CD4-positive, alpha-beta T cell treated with Interleukin-6 at 100 ng/mL for 8 hours (primary cell): ENCODE measurements at places on chromosomes 2 and 18.

GRCh38 chr2:9093324-9093723 lies 89.8 kb upstream of the MBOAT2 start:
- no peak for DNase-seq

DNA sequence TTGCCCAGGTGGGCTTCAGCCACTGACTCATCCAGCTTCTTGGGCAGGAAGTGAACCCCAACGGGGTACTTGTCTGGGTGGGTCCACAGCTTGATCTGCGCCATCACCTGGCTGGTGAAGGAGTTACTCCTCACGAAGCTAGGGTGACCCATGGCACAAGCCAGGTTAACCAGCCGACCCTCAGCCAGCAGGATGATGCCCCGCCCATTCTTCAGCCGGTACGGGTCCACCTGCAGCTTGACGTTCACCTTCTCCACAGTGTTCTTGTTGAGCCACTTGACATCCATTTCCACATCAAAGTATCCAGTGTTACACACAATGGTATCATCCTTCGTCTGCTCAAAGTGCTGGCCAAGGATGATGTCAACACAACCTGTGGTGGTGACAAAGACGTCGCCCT lies 121.3 kb upstream of the NXPH2 start:
- no peak for DNase-seq

DNA sequence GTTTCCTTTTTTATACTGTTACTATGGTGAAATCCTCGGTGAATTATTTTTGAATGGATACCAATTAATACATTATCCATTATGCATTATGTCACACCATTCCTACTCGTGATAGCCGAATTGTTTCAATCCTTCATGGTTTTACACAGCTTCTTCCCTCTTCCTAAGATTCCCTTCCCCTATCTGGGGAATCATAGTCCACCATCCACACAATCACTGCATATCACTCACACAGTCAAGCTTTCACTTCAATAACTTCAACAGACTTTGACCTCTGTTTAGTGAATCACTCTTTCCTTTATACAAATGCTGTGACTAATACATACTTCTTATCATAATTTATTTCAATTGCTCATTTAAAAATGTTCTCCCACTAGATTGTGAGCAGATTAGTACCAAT lies 1108.1 kb upstream of the LRRTM1 start:
- DNase-seq = no peak

DNA sequence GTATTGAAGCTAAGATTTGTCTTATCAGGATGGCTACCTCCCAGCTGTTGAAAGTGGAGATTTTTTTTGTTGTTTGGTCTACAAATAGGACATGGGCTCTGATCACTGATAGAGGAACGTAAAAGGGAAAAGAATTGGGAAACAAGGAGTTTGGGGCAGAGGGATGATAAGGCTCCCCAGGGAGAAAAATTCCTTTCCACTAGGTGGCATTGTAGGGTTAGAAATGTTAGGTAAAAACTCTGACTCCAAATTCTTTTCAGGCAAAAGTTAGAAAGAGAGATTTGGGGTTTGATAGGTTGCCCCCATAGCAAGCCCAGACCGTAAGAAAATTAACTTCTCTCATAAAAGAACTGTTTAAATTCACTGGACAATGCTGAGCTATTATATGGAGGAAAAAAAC lies 19.8 kb downstream of the CMPK2 start:
- no peak for DNase-seq

- DNase-seq = no peak
Observed at GRCh38 chr18:12929477-12930083, 18.2 kb upstream of the SEH1L start.

- no peak for DNase-seq
Observed at GRCh38 chr2:180573951-180574350, 406.5 kb upstream of the UBE2E3 start.

GRCh38 chr18:78776151-78776550 lies 203.5 kb upstream of the SALL3 start:
- DNase-seq = no peak

DNA sequence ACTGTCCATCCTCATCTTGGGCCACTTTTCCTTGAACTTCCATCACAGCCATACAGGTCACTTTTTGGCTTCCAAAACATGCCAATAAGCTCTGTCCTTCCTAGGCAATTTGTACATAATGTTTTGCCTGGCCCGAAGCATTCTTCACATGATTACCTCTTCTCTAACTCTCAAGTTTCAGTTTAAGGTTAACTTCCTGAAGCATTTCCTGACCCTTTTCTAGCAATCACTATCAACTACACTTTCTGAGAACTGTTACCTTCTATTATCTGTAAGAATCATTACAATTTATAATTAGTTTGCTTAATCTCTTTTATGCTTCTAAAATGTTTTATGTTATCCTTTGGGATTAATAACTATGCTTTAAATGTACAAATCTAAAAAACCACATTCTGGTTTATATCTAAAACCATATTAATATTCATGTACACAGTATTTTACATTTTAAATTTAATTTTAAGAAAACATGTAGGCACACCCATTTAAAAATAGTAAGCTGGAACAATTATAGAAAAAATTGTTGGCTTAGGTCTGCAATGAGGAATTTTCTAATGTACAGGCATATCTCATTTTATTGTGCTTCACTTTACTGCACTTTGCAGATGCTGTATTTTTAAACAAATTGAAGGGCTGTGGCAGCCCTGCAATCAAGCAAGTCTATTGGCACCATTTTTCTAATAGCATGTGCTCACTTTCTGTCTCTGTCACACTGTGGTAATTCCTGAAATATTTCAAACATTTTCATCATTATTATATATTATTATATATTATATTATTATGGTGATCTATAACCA lies 76.4 kb downstream of the C2orf74 start:
- DNase-seq = no peak

GRCh38 chr2:140154271-140154670 lies 1374.1 kb upstream of the NXPH2 start:
- DNase-seq = no peak

GRCh38 chr2:8458503-8459459 lies 223.1 kb upstream of the ID2 start:
- DNase-seq = no peak

DNA sequence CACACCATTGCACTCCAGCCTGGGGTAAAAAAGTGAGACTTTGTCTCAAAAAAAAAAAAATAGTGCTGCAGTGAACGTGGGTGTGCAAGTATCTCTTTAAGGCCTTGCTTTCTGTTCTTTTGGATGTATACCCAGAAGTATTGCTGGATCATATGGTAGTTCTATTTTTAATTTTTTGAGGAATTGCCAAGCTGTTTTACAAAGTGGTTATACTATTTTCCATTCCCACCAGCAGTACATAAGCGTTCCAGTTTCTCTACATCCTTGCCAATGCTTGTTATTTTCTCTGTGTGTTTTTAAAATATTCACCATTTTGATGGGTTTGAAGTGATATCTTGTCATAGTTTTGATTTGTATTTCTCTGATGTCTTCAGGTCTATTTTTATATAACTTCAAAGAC lies 13.1 kb downstream of the ARMC9 start:
- DNase-seq = no peak

GRCh38 chr18:75226286-75226955 lies 15.8 kb downstream of the TSHZ1 start:
- DNase-seq = no peak

GRCh38 chr2:11872948-11873269 lies 126.5 kb downstream of the LPIN1 start:
- no peak for DNase-seq

DNA sequence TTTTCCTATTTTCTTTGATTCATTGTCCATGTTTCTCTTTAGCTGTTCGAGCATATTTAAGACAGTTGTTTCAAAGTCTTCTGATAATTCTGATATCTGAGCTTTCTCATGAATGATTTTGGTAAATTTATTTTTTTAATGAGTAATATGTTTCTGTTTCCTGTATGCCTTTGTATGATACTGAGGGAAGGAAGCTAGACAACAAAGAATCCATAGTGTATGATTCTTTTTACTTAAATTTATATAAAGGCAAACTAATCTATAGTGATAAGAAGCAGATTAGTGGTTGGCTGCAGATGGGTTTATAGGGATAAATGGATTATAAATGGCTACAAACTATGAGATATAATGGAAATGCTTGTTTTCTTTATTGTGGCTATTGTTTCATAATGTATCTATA lies 352.7 kb upstream of the CDH2 start:
- DNase-seq = no peak

GRCh38 chr2:152425765-152426727 lies 91.1 kb downstream of the FMNL2 start:
- DNase-seq = no peak

- DNase-seq = no peak
Observed at GRCh38 chr2:138234265-138234664, 267.3 kb upstream of the SPOPL start.

- no peak for DNase-seq
Observed at GRCh38 chr18:650428-650858, 7.0 kb upstream of the TYMS start.

- no peak for DNase-seq
Observed at GRCh38 chr2:236505648-236506047, 64.0 kb upstream of the ACKR3 start.

- DNase-seq = no peak
Observed at GRCh38 chr2:17148407-17149145, 369.7 kb downstream of the RAD51AP2 start.

GRCh38 chr2:219423652-219424377 lies 5.6 kb downstream of the DES start:
- no peak for DNase-seq

GRCh38 chr18:52343138-52343537 lies 3.1 kb downstream of the DCC start:
- no peak for DNase-seq

DNA sequence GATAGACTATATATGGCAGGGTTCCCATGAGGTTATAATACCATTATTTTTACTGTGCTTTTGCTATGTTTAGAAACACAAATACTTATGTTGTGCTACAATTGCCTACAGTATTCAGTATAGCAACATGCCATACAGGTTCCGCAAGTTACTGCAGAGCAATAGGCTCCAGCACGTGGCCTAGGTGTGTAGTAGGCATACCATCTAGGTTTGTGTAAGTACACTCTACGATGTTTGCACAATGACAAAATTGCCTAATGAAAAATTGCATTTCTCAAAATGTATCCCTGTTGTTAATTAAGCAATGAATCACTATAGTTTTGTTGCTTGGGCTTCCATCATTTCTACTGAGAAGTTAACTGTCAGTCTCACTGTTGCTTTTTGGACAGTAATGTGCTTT lies 9.8 kb downstream of the CD302 start:
- no peak for DNase-seq

GRCh38 chr2:210833403-210833802 lies 277.0 kb downstream of the CPS1 start:
- no peak for DNase-seq

DNA sequence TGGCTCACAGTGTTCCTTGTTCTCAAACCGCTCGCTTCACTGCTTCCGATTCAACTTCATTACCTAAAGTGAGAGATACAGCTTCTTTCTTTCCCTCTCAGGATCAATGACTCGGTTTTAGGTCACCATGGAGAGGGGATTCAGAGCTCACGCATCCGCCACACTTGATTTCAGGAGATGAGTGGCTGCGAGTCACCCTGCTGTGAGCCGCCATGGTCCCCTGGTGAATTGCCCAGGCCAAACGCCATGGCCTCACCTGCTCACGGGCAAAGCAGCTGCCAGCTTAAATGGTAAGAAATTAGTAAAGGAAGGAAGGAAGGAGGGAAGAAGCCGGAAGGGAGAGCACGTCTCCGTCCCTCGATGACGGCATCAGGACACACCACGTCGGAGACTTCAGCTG lies 60.5 kb downstream of the ADNP2 start:
- DNase-seq = no peak

- no peak for DNase-seq
Observed at GRCh38 chr2:136019825-136020224, 34.4 kb upstream of the DARS1 start.

DNA sequence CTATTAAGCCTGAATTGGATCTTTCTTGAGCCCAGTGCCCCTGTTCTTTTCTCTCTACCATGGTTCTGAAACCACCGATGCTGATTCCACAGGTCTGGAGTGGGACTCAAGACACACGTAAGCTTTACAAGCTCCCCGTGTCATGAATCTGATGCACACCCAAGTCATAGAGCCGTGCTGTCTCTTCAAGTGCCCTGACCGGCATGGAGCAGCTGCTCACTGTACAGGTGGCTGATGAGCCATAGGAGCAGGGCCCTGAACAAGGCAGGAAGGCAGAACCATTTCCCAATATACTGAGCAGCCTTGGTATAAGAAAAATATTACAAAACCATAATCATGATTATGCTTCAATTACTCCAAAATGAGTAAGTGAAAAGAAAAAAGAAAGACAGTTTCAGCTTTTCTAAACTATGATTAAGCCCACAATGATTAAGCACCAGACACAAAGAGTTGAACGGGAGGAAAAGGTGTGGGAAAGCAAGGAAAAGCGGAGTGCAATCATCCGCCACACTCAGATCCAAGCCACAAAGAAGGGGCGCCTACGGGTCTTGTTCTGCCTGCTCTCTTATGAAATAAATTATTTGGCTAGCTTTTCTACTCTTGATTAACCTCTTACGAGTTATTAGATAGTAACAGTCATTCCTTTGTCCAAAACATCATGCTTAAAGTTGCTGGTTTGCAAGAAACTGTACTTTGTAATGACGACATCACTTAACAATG lies 41.7 kb downstream of the NOL10 start:
- DNase-seq = no peak

- no peak for DNase-seq
Observed at GRCh38 chr18:2102022-2102421, 469.3 kb downstream of the METTL4 start.

- no peak for DNase-seq
Observed at GRCh38 chr2:198097630-198098029, 293.2 kb downstream of the PLCL1 start.

- DNase-seq = no peak
Observed at GRCh38 chr18:12308386-12309100, 502 bp downstream of the TUBB6 start.

- no peak for DNase-seq
Observed at GRCh38 chr18:45127405-45127804, 446.7 kb downstream of the SETBP1 start.

- no peak for DNase-seq
Observed at GRCh38 chr2:157782057-157782845, 93.9 kb downstream of the ACVR1 start.

- DNase-seq = no peak
Observed at GRCh38 chr2:190110131-190110530, 47.6 kb upstream of the MSTN start.

DNA sequence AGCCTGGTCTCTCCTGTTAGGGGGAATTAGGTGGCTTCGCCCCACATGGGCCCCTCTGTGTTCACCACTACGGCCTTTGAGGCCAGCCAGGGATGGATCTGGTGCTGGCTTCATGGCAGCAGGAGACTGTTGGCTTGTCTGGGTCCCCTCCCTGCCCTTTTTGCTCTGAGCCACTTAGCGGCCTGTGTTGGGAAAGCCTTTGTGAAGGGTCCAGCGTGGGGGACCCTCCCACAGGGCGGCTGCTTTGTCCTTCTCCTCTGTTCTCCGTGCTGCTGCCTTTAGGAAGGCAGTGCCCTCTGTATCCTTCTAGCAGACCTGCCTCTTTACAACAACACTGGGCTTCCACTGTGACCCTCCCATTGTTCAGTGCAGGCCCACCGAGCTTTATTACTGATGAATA lies 118.4 kb downstream of the TSN start:
- DNase-seq = no peak

- no peak for DNase-seq
Observed at GRCh38 chr2:221596192-221596591, 24.1 kb upstream of the EPHA4 start.
